ENCODE measurements at places on chromosomes 2 and 18. TPM values are rescaled to one million over a fixed set of nuclear protein-coding genes. Genes with fewer than 3 reads are reported as not detected.
A peak's percentile ranks its signal among the peaks of the same experiment; 100 is the strongest.

GRCh38 chr2:214587442-214587841, 176.6 kb downstream of the VWC2L start:
- no peak for DNase-seq

Gene FAM161A
- polyA plus RNA-seq: 4.7 TPM

Gene SYT4
- polyA plus RNA-seq: 0.19 TPM

- peak; percentile 74 for DNase-seq
These were observed 145.0 kb downstream of the TTC27 start for GRCh38 chr2:32772638-32773447.

GRCh38 chr2:24262421-24262970, 87.6 kb downstream of the FAM228A start:
- DNase-seq: no peak

DNA sequence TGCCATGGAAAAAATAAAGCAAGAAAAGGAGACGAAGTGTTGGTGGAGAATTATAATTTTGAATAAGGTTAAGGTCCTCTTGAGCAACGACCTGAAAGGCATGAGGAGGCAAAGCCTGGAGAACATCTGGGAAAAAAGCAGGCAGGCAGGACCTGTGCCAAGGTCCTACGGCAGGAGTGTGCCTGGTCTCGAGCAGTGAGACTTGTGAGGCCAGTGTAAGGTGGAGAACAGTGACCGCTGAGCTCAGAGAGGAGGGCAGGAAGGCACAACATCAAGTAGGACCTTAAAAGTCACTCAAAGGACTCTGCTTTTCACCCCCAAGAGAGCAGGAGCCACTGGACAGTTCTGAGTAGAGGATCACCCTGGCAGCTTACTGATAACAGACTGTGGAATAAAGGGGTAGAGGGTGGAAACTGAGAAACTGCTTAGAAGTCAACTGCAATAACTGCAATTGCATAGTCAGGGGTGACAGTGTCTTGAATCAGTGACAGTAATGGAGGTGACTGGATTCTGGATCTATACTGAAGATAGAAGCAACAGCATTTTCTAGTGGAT, 3.5 kb downstream of the NOL10 start:
- no peak for DNase-seq

DNA sequence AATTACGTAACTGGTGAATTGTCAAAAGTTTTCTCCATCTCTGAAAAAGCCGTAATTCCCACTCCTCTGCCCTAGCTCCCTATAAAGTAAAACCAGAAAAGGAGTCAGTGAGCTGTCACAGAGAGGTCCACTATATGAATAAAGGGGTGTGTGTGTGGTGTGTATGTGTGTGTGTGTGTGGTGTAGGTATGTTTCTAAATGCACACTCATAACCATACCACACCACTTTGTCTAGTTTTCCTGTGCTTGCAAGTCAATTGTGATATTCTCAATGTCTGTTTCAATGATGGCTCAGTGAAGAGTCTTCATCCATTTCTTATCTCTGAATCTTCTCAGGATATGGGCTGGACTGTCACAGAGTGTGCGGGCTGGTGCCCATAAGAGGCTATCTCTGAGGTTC, 54.8 kb upstream of the CCDC68 start:
- no peak for DNase-seq

GRCh38 chr2:150477347-150477746, 10.1 kb downstream of the RND3 start:
- DNase-seq: no peak

- no peak for DNase-seq
These were observed 101.0 kb downstream of the VIT start for GRCh38 chr2:36797324-36798070.

DNA sequence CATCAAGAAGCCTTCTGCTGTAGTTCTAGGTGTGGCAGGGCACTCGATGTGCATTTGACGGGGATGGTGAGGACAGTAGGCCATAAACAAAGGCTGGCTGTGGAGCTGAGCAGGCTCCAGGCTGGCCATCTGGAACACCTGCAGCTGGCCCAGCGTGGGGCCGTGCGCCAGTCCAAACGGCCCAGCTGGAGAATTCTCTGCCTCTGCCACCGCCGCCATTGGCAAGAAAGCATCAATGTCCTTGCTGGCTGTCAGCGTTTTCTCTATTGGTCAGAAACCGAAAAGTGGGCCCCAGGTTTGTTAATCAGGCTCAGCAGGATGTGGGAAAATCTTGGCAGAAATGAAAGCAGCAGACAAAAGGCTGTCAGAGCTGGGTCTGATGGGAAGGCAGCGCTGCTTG, 24.0 kb upstream of the CTIF start:
- DNase-seq: no peak

DNA sequence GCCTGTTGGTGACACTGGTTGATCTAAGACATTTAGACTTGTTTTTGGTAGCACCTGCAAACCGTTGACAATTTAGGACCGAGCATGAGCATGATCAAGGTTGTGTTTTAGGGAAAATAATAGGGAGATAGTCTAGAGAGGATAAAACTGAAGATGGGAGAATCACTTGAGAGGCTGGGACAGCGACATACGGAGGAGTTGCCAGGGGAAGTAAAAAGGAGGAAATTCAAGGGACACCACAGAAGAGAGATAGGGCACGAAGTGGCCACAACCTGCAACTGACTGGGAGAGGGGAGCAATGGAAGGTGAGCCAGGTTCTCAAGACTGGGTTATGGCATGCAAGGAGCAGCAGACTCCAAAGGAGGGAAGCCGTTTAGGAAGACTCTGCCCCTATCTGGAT, 1.4 kb upstream of the ATP8B1 start:
- no peak for DNase-seq

Gene PID1
- 10.2 TPM for polyA plus RNA-seq

- no peak for DNase-seq
These were observed 19.7 kb downstream of the EIF5B start for GRCh38 chr2:99356853-99357252.

Gene IL37
- not detected for polyA plus RNA-seq

Gene CNGA3
- polyA plus RNA-seq: 0.13 TPM

Gene NT5C1B
- polyA plus RNA-seq: not detected

GRCh38 chr18:61935362-61935761, 42.6 kb upstream of the RNF152 start:
- DNase-seq: no peak

DNA sequence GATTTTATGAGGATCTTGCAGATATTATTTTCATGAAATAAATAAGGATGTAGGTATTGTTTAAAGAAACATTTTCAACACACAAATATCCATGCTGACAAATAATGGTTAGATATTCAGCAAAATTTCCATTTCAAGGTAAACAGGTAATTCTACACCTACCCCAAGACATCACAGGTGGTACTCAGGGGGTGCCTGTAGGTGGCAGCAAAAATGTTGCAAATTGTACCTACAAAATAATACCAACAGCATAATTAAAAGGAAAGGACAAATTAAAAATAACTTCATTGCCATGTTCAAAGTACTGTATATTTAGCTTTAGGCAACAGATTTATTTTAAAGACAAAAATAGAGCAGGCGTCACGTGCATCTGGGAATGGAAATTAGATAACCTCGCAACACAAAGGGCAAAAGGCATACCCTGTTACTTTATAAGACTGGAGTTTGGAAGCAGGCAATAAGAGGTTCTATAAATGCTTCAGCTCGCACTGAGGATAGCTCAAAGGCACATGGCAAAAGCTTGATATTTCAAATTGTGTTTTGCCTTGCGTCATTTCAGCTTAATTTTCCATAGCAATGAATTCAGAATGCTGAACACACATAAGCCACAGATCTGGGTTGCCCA, 630.5 kb downstream of the TDRD15 start:
- DNase-seq: peak; percentile 2

DNA sequence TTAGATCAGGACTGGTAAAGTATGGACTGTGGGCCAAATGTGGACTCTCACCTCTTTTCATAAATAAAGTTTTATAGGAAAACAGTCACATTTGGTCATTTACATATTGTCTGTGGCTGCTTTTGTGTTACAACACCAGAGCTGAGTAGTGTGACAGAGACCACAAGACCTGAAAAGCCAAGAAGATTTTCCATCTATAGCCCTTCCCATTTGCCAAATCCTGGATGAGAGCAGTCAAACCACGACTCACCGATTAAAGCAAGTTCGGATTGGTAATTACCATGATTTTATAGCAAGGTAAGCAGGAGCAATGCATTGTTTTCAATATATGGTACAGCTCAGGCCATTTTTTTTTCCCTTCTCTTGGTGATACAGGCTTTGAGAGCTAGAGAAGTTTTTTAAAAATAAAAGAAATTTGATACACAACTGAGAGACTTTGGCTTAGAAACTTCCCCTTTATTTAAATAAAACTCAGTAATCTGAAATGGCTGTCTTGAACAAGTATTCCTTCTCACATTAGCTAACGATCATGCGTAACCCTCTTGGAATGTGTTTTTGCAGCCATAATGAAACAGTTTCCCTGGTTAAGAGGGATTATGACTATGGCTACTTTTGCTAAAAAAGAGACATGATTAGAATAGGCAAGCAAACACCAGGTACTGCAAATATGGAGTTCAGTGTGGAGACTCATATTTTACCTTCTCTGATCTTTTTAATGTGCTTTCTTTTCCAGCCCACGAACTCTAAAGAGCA, 9.5 kb upstream of the MALL start:
- DNase-seq: no peak

DNA sequence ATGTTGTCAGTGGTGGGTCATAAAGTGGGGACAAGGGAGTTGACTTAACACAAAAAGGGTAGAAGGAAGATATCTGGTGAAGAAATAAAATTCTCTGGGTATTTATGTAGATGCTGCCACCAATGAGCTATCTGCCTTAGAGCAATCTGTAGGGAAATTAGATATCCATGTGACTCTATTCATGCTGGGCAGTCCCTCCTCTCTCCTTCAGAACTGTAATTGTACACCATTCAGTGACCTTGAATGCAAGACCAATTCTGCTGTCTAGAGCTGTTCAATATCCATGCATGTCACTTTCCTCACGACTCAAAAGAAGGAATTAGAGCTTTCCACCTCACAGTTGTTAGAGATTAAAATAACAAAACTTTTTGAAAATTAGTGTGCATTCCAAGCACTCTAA, 28.6 kb upstream of the TDRD15 start:
- no peak for DNase-seq

- DNase-seq: no peak
These were observed 61.3 kb upstream of the CSRNP3 start for GRCh38 chr2:165408186-165408585.

GRCh38 chr18:80247393-80247841, at the start of gene PARD6G:
Gene PARD6G (minus strand): TSS chr18:80247514. CDS start chr18:80247348, 166 bp downstream.
- DNase-seq: peak; percentile 84

DNA sequence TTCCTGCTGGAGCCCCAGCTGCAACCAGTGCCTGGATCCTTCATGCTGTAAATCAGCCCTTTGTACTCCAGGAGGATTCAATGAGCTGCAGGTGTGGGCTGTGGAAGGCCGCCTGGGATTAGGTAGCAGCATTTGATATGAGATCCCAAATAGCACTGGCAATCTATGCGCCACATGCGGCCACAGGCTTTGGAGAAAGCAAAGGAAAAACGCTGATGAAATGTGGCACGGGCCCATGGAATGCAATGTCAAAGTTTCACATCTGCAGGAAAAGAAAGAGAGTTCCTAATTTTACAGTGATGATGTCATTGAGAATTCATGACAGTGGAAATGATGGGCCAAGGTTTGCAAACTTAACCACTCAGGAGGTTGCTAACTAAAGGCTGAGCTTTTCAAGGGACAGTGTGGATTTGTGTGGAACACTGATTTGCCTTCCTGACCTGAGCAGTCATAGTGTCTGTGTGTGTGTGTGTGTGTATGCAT, 216.4 kb upstream of the OSR1 start:
- no peak for DNase-seq

- peak; percentile 10 for DNase-seq
These were observed 1362.7 kb upstream of the CHAC2 start for GRCh38 chr2:52404866-52405265.

Gene PPP1R1C
- 1.6 TPM for polyA plus RNA-seq

Gene CFAP221
- 0.68 TPM for polyA plus RNA-seq

Gene DYTN
- polyA plus RNA-seq: not detected

Gene SLC16A14
- 0.37 TPM for polyA plus RNA-seq

- no peak for DNase-seq
These were observed 93.6 kb upstream of the SNTG2 start for GRCh38 chr2:857081-857480.

- no peak for DNase-seq
These were observed 182.6 kb downstream of the GRB14 start for GRCh38 chr2:164438490-164439205.

Gene SLC23A3
- 2.3 TPM for polyA plus RNA-seq

DNA sequence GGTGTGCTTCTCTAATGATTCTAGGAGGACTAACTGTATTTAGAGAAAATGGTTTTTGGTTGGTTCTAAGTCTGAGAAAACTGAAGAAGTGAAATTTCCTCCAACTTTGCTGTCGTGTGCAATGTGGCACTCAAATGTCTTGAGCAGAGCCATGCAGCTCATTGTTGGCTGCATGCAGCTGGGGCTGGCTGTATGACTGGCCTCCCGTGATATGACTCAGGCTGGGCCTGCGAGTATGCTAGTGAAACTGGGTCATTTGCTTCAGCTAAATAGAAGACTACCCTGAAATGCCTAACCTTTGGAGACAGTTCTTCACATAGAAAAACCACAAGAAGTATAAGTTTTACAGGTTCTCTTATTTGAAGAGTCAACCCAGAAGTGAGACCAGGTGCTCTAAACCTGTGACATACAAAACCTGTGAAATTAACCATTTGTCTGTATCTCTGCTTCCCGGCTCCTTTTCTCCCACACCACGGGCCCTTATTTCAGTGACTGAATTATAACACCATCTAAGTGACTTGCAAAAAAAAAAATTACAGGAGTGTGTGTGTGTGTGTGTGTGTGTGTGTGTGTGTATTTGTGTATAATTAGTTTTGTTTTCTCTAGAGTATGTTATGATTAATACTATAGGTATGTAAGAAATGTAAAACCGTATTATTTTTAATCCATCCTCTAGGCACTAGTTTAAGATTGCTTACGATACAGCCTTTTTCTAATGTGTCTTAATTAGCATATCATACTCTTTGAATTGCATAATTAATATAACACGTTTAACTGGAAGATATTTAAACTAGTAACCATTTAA, 15.9 kb downstream of the POLI start:
- DNase-seq: peak; percentile 12

Gene UPP2
- polyA plus RNA-seq: not detected

Gene POU3F3
- polyA plus RNA-seq: 0.93 TPM

GRCh38 chr2:287471-287885, 413 bp downstream of the ALKAL2 start:
- DNase-seq: peak; percentile 45

Gene IMPACT
- polyA plus RNA-seq: 18.9 TPM

- no peak for DNase-seq
These were observed 108.1 kb downstream of the XRCC5 start for GRCh38 chr2:216216951-216217903.

DNA sequence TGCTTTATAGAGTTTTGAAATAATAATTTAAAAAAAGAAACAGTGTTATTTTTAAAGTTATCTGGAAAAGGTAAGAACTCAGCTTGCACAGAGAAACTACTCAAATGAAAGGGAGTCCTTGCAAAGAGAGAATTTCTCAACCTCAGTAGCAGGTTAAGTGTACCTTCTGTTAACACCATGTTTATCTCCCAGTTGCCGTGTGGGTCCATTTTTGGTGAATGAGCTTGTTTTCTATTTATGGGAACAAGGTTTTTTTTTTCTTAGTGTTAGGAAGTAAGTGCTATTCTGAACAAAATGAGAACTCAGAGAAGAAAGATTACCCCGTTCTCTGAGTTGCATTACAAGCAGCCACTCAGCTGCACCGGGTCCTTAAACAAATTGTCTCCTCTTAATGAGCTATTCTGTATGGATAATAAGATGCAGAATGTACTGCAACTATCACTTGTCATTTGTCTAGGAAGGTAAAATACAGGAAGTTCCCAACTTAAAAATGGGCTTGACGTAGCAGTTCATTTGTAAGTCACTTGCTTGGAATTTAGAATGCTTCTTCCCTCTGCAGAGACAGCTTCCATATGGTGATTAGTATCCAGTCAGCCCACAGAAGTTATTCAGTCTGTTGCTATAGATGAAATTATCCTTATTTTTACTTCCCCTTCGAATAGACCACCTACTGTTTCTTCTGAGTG, 74.9 kb downstream of the LTBP1 start:
- DNase-seq: peak; percentile 64

Measured in stomach (tissue), 19 donors.